ENCODE measurements at places on chromosomes 7 and 10. TPM values are rescaled to one million over a fixed set of nuclear protein-coding genes. Genes with fewer than 3 reads are reported as not detected.

Gene AKR1C8
- not detected for total RNA-seq

Gene KIAA1217
- 2.1 TPM for total RNA-seq

DNA sequence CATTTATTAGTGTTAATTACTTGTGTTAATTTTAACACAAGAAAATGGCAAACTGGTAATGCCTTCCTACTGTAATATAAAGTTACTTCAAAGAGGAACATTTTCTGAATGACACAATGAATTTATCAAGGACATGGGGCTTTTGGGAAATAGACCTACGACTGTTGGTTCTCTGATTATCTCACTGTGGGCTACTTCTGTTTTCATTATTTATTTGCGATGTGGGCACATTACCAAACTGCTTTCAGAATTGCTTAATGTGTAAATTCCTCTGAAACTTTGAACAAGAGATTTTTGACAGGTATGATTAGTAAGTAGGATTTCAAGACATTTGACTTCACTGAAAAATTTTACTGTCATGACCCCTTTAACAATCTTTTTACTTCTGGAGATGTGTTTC is 535.6 kb downstream of the CNTNAP2 start:
- no peak overlapping the region for H3K4me3 ChIP-seq
- no peak overlapping the region for H3K27ac ChIP-seq
- H3K4me1 ChIP-seq, result no peaks in the 10 kb centered on the region
- DNase-seq, result no peak
- H3K36me3 ChIP-seq, result no peaks in the 10 kb centered on the region
- H3K27me3 ChIP-seq, result no peaks in the 10 kb centered on the region

- no peaks in the 10 kb centered on the region for H3K36me3 ChIP-seq
- DNase-seq, result no peak
- H3K27ac ChIP-seq, result no peak overlapping the region
Observed at GRCh38 chr10:75347186-75347585, 54.4 kb downstream of the ZNF503 start.

DNA sequence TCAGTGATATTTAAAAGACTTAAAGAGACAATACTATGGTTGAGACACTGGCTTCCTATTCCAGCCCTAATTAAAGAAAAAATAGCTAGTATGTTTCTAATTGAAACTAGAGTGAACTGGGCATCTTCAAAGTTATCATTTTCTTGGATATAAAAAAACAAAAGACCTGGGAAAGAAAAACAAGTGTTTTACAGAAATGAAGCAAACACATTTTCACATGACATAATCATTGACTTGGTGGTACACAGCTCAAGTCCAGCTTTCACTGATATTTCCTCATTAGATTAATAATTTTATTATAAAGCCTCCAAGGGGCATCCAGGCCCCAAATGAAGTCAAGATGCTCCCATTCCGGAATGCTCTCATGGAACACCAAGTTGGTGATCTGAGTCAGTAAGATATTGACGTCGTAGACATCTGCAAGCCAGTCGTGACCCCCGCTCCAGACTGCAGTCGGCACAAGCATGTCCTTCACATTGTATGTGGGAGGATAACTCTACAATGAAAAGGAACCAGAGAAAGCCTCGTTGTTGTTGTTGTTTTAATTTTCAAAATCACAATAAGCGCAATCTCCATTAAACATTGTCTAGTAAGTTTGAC is 7.5 kb upstream of the CH25H start:
- no peaks in the 10 kb centered on the region for H3K27me3 ChIP-seq
- peaks cover 53% of the 10 kb centered on the region for H3K4me1 ChIP-seq
- no peak overlapping the region for H3K4me3 ChIP-seq
- H3K36me3 ChIP-seq, result no peaks in the 10 kb centered on the region
- DNase-seq, result no peak
- H3K27ac ChIP-seq, result no peak overlapping the region

DNA sequence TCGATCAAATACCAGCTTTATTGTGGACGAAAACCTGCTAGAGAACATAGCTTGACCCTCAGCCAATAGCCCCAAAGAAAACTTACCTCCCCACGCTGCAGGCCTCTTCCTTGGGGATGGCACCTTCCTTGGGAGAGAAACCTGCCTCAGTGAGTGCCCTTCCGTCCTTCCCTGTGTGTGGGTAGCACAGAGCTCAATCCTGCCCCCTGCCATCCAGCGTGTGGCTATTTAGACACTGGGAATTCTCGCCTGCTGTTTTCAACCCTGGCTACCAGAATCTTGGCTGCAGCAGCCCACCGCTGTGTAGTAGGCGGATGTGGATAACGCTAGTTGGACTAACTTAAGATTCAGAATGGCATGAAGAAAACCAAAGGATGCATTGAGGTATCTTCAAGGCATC is 238.2 kb downstream of the TEX36 start:
- H3K27me3 ChIP-seq, result peaks cover 18% of the 10 kb centered on the region
- no peak overlapping the region for H3K27ac ChIP-seq
- DNase-seq, result no peak
- no peak overlapping the region for H3K4me3 ChIP-seq
- no peaks in the 10 kb centered on the region for H3K36me3 ChIP-seq

DNA sequence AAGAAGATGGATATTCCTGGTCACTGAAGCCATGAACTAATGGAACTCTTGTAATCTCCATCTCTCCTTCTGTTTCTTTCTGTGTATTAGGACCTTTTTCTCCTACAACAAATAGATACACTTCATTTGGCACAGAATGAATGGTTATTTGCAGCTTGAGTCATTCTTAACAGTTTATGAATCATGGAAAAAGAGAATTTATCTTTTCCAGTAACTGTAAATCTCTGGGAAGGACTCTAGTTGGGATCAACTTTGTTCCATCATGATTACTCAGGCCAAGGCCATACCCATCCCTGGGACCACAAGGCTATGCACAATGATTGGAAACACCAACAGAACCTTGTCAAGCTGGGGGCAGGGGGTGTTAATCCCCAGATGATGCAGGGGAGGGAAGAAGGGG is 36.1 kb upstream of the MDFIC start:
- H3K4me1 ChIP-seq, result peaks cover 49% of the 10 kb centered on the region
- no peaks in the 10 kb centered on the region for H3K27me3 ChIP-seq
- H3K36me3 ChIP-seq, result peaks cover 4% of the 10 kb centered on the region
- peak; percentile 29 for DNase-seq
- H3K27ac ChIP-seq, result peak overlapping the region; percentile 62

DNA sequence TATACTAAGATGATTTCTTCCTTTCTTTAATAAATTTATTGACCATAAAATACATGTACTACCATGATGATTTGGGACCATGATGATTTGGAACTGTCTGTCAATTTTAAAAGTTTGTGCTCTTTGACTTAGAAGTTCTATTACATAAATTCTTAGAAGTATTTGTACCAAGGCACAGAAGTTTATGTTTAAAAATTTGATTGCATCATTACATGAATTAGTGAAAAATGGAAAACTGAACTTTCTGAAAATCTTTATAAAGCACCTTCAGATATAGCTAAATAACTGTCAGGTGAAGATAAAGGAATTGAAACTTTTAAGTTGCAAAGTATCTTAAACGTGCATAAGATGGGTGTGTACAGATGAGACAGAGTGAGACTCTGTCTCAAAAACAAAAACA is 32.0 kb downstream of the MALSU1 start:
- no peaks in the 10 kb centered on the region for H3K27me3 ChIP-seq
- no peak overlapping the region for H3K27ac ChIP-seq
- no peak overlapping the region for H3K4me3 ChIP-seq
- no peak for DNase-seq

DNA sequence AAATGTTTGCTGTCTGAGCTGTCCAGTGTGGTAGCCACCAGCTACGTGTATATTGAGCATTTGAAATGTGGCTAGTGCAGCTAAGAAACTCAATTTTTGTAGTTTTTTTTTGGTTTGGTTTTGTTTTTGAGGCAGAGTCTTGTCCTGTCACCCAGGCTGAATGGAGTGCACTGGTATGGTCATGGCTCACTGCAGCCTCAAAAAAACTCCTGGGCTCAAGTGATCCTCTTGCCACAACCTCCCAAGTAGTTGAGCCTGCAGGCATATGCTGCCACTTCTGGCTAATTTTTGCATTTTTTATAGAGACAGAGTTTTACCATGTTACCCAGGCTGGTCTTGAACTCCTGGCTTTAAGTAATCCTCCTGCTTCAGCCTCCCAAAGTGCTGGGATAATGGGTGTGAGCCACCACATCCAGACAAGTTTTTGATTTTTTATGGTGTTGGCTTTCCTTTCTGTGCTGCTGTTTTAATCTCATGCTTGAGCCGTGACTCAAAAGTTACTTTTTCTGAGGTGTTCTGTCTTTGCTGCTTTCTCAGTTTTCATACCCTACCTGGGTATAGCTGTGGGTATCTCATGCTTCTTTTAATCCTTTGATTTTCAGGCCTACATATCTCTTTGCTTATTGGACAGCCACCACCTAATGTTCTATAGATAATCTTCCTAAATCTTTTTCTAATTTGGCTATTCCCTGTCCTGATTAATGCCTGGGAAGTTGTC is 16.0 kb downstream of the WAC start:
- no peak overlapping the region for H3K4me3 ChIP-seq
- no peaks in the 10 kb centered on the region for H3K27me3 ChIP-seq
- DNase-seq, result no peak

- H3K27me3 ChIP-seq, result peaks cover 3% of the 10 kb centered on the region
- peak overlapping the region; percentile 88 for H3K27ac ChIP-seq
- peaks cover 4% of the 10 kb centered on the region for H3K36me3 ChIP-seq
- peak; percentile 93 for DNase-seq
- H3K4me3 ChIP-seq, result peak overlapping the region; percentile 76
Observed at GRCh38 chr10:77513781-77514331, 123.8 kb downstream of the KCNMA1 start.
